Spinal cord (tissue), 10 donors: ENCODE measurements at places on chromosomes 3 and 15.

GRCh38 chr3:169953462-169954141, 13.0 kb upstream of the SEC62 start:
- DNase-seq = no peak

DNA sequence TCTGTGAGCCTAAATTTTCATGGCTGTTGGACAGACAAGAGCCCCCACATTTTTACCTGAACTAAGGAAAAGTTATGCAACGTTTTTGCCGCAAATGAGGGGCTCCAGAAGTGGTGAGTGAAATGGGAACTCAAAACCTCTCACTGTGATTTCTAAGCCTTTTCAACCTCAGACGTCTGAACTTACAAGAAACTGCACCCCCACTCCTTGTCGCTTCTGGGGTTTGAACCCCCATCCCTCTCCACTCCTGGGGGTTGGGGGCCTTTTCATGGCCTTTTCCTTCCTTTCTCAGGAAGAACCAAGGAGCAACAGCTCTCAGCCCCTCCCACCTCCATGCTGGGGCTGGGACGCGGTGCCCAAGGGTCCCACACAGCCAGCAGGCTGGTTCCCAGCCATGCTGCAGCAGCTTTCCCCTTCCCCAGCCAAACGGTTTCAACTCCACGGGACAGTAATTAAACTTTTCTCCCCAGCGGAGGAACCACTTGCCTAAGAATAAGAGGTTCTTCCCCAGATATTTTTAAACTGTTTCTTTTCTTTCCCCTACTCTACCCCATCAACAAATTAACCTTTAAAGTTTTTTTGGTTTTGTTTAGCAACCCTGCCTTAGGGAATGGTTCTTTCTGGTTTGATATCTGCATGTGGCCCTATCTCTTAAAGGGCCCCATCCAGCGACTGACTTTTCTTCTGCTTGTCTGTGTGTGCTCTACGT, 387.6 kb upstream of the CBLB start:
- no peak for DNase-seq

GRCh38 chr3:94515983-94516382, 453.1 kb downstream of the NSUN3 start:
- DNase-seq = no peak

GRCh38 chr3:47851888-47852603, 49.1 kb downstream of the DHX30 start:
- DNase-seq = no peak

DNA sequence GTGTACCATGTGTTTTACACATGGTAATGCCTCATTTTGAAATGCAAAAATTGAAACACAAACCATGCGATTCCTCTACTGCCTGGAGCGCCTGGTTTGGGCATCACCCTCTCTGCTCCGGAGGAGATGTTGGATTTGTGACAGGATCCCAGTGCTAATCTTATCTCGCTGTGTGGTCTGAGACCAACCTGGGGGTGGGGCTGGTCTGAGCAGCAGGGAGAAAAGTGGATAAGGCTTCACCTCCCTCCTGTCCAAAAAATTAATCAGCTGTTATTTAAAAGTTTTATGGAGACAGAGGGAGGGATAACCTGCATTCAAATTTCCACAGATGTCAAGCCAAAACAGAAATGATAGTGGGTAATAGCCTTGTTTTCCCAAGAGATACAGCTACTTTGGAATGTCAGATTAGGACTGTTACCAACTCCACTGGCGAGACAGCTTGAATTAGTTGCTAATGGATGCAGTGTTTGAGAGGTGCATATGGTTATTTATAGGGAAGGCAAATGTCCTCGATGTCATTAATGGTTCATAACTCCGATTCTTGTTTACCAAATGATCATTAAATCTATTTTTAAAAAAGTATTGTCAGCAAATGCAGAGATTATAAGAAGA, 54.0 kb upstream of the SKOR1 start:
- no peak for DNase-seq

DNA sequence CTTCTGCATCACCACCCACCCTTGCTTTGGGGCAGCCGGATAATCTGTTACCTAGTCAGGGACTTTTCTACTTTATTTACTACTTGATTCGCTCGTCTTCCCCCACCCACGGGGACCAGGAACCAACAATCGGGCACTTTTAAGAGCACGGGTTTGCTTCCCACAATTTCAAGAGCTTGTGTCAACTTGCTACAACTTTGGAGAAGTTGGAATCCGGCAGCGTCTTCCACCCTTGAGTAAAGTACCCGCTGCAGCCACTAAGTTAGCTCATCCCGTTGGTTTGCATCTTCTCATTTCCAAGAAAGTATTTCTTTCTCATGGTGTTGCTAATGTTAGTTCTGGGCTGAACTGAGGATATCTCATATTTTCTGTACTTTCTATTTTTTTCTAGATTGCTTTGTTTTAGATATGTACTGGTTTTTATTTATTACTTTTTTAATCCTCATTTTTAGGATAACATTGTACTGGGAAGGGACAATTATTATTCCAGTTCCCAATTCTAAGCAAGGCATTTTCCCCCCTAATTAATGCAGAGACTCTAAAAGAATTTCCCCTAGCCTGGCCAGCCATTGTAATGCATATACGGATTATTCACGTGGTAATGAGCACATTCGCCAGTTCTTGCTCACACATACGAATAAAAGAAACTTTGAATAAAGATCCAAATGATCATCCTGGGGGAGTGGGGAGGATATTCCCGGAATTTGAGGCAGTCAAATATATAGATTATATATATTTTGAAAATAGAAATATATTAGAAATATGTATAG, 4.0 kb downstream of the SOX2 start:
- peak; percentile 71 for DNase-seq

DNA sequence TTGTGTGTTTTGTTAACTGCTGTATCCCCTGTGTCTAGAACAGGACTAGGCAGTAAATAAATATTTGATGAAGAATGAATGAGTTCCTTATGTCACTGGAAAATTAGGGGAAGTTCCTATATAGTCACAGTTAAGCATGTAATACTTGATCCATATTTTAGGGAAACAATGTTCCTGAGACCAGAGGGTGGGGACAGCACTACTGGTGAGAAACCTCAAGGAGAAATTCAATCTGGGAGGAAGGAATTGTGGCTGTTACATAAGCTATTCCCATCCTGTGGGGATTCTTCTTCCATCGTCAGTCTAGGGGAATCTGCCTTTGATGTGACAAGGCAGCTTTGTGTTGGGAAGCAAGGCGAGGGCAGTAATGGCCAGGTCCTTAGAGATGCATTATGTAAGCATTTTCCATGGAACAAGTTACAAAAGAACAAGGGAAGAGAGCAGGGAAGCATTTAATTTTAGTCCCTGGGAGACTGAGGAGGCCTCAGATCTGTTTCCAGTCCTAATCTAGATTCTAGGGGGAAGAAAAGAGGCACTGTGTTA, 219.3 kb upstream of the TTC14 start:
- DNase-seq = no peak

DNA sequence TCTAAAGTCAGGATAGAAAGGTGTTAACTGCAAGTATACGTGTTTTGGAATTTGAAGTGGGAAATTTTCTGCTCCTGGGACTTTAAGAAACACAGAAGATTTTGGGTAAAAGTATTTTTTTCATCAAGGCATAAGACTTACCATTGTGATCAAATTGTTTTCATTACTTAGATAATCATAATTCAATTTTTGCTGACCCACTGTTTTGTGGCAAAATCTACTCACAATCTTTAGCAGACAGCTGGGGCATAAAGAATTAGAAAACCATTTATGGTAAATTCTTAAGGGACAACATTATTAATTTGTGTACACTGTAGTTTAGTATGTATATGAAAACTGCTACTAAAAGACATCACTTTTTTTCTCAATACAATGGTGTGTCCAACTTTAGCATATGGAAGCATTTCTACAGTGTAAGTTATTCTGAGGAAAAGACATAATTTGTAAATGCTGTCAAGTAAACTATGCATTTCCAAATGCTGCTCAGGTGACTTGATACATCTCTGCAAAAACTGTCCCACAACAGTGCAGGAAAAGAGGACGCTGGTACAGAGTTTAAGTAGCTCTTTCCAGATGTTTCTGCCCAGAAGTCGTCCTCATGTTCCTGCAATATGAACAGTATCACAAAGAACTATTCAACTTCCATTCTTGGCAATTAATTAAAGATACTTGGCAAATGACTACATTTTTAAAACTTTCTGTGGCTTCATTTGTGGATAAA, 52.3 kb downstream of the THSD4 start:
- DNase-seq = no peak

GRCh38 chr3:45979378-45979777, 16.2 kb downstream of the FYCO1 start:
- no peak for DNase-seq

DNA sequence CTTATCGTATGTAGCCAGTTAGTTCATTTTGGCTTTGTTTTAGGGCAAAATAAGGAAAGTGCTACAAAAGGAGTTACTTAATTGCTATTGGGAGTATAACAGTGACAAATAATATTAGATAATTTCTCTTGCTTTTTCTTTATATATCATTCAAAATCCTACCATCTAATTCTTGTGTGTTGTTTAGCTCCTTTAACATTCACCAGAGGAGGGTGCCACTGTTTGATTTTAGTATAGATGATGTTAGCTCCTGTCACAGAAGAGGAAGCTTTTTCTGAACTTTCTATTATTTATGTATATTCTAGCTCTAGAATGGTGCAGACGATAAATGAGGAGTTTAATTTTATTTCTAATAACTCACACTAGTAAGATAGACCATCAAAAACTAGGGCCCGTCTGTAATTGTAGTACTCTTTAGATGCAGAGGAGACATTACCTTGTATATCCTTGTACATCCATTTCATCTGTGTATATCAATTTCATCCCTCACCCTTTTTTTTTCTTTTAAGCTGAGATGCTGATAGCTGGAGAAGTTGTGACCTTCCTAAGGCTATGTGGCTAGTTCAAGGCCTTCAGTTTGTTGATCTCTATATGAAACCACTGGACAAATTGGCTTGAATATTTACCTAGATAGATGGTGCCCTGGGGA, 3.0 kb downstream of the PPM1L start:
- peak; percentile 49 for DNase-seq

GRCh38 chr3:124997303-124998246, 58.2 kb downstream of the HEG1 start:
- DNase-seq = peak; percentile 83

- no peak for DNase-seq
Measured at GRCh38 chr3:50374363-50375257, 15.3 kb upstream of the TMEM115 start.

DNA sequence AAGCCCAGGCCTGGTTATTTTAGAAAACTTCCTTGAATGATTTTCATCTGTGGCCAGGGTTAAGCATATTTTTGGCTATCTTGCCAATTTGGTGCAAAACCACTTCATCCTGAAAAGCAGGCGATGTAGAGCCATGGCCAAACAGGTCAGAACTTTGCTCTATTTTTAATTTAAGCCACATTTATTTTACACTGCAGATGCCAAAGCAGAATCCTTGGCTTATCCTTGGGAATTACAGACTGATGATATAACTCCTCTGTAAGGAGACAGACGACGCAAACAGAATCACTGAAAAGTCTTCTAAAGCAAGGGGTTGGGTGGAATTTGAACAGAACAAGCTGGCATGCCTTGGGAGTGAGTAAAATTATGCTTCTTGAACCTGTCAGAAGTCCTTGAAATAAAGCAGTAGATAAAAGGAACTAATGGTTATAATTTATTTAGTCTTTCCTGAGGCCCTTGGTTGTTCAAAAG, 121.9 kb downstream of the CHST2 start:
- no peak for DNase-seq

GRCh38 chr3:86967062-86967461, 23.9 kb downstream of the VGLL3 start:
- DNase-seq = no peak

DNA sequence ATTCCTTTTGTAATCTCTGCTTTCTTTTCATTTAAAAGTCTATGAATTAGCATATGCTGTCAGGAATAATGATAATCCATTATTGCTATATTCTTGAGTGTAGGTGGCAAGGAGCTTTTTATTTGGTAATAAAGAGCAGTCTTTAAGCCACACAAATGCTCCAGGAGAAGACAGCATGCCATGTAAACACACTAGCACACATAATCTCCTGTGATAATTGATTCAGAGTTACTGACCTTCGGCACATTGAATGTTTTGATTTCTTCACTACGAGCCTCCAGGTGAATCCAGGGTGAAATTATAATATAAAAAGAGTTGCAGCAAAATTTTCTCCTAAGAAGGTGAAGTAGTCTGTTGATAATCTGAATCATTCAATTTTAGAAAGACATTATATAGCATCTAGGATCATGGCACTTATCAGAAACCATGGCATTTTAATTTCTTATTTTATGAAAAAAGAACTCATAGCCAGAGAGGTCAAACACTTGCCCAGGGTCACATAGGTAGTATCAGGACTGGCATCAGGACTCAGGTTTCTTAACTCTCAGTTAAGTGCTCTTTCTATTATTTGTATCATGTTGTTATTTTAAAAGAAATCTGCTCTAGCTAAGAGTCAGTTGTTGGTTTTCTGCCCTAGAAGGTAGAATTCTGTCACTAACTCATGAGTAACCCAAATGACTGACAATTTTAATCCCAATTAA, 21.3 kb upstream of the DHX36 start:
- DNase-seq = no peak

DNA sequence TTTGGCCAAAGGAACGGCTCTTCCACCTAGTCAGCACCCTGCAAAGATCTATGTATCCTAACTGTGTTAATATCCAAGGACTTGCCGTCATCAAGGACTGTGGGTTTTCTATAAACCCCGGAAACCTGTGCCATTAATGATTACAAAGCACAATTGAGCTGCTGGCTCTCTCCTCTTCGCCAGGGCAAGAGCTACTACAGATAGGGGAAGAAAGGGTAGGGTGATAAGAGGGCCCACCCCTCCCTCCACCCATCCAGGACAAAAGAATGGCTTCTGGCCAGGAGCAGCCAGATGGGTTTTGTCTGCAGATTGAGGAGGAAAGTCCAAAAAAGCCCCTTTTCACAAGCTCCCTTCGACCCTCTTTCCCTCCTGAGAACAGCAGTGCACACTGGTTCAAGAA, 9.9 kb downstream of the RFT1 start:
- DNase-seq = no peak

GRCh38 chr3:197343656-197344408, 45.4 kb upstream of the DLG1 start:
- DNase-seq = no peak

GRCh38 chr15:101499863-101500713, 10.6 kb upstream of the PCSK6 start:
- peak; percentile 47 for DNase-seq

DNA sequence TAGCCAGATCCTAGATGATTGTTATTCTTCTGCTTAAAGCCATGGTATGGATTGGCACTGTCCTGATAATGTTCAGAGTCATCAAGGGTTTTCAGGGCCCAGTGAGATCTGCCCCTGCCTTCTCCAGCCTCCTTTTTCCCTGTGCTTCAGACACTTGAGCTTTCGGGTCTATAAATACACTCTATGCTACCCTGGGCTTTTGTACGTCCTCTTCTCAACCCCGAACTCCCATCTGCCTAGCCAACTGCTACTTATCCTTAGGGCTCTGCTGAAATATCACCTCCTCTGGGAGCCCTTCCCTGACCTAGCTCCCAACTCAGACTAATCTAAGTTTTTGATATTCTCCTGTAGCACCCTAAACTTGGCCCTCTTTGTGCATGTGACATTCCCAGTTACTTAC, 115.3 kb downstream of the OPA1 start:
- no peak for DNase-seq

DNA sequence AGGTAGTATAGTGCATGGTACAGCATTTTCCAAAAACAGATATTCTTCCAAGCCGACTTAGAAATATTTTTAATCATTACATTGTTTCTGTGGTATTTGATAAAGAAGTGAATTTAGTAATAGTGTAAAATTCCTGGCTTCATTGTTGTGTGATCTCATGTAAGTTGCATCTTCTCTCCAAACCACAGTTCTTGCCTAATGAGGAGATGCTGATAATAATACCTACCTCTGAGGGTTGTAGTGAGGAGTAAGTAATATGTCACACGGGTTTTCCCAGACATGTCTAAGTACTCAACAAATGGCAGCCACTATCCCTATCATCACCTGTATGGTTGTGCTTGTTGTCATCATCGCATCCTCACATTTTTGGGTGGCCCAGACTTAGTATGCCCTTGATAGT, 167.3 kb downstream of the SLCO3A1 start:
- DNase-seq = no peak
